ENCODE measurements at places on chromosomes 12 and 14.

- peak; percentile 17 for DNase-seq
These were observed 11.1 kb downstream of the BEST3 start for GRCh38 chr12:69688021-69688420.

DNA sequence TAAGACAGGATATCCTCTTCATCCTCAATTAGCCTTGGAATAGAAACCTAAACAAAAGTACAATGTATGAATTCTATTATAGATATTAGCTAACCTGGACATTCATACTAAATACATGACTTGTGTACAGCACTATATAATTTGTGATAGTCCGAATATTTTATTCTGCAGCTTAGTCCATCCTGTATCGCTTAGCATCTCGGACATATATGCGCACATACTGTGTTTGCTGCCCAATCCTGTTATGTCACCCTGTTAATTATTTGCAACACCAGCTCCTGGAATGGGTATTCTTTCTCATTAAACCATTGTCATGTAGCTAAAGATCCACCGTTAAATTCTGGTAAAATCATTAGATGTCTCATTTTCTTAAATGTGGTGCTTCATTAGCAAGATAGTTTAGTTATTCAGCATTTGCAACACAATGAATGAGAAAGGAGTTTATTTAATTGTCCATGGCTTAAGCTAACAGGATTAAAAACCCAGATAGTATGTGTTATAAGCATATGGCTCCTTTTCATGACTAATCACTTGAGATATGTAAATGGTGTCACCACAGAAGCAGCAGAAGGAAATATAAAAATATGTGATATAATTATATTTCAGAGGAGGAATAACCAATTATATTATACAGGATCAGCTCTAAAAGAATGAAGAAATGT lies 156.0 kb upstream of the ARHGAP5 start:
- no peak for DNase-seq

- DNase-seq: no peak
These were observed 28.1 kb downstream of the PEX5 start for GRCh38 chr12:7217475-7218069.

GRCh38 chr14:68469208-68469713 lies 323.6 kb downstream of the ZFP36L1 start:
- no peak for DNase-seq

Measured in neural progenitor cell (in vitro differentiated cells).